Activated T-helper 1 cell treated with Interleukin-2 at 50 U/mL for 16 hours (primary cell): ENCODE measurements at places on chromosomes 16 and 17.

- DNase-seq: no peak
Observed at GRCh38 chr17:73400915-73401545, 89.2 kb upstream of the CDC42EP4 start.

- DNase-seq: peak; percentile 9
Observed at GRCh38 chr17:72556944-72557826, 436.4 kb downstream of the SOX9 start.

DNA sequence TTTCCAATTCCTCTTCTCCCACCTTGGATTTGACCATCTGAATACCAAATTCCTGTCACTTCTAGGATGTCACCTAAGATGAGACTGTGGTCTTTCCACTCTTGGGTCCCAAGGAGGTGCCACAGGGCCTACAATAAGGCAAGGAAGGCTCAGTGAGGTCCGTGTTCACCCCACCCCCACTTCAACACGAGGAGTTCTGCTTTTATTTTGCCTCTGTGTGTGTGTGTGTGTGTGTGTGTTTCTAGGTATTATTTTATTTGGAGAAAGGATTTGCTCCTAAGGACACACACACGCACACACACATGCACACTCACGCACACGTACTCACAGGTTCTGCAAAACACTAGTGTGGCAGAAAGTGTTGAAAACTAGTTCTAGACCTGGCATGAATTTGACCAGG lies 24.5 kb upstream of the PHOSPHO1 start:
- DNase-seq: no peak

DNA sequence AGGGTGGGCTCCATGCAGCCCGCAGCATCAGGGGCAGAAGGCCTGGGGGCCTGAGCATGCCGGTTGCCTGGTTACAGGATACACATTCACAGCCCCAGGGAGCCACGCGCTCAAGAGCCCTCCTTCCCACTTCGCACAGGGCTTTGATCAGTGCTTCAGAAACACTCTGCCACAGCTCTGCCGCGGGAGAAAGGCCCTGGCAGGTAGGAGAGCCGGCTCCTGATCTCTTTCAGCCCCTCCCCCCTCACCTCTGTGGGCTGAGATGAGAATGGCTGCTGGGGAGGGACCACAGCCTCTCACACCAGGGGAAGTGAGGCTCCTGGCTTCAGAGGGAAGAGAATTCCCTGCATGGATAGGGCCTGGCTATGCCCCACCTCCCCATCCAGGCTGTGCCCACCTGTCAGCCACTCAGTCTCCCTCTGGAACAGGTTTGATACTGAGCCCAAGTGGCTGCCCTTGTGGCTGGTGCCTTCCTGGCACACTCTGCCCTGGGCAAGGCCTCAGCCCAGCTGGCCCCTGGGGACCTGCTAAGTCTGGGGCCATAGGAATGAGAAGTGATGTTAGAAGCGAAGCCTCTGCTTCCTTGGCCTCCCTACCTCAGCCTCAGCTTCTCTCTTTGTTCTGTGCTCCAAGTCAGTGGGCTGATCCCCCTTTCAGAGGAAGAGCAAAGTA lies 8.6 kb downstream of the DOK4 start:
- no peak for DNase-seq

- peak; percentile 2 for DNase-seq
Observed at GRCh38 chr17:8326511-8327302, 12.9 kb upstream of the ODF4 start.

DNA sequence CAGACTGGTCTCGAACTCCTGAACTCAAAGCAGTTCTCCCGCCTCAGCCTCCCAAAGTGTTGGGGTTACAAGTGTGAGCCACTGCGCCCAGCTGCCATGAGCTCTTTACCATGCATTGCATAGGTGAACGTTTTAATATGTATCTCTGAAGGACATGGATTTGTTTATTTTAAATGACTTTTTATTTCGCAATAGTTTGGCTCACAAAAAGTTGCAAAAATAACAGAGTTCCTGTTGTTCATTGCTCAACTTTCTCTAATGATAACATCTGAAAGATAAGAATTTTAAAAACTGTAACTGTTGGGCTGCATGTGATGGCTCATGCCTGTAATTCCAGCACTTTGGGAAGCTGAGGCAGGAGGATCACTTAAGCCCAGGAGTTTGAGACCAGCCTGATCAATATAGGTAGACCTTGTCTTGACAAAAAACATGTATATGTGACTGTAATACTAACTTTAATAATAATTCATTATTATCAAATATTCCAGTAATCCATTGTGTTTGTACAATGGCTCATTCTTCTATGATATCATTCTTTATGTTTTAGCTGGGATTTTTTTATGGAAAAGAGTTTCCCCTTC lies 80.1 kb downstream of the ABCC1 start:
- DNase-seq: no peak
